Activated T-helper 1 cell treated with anti-CD3 and anti-CD28 coated beads, Interleukin-2, amount 50 U/mL, for 16 hours (primary cell): ENCODE measurements at places on chromosomes 6 and 20.

GRCh38 chr20:45292343-45292742 is 14.3 kb upstream of the RBPJL start:
- DNase-seq, result no peak

DNA sequence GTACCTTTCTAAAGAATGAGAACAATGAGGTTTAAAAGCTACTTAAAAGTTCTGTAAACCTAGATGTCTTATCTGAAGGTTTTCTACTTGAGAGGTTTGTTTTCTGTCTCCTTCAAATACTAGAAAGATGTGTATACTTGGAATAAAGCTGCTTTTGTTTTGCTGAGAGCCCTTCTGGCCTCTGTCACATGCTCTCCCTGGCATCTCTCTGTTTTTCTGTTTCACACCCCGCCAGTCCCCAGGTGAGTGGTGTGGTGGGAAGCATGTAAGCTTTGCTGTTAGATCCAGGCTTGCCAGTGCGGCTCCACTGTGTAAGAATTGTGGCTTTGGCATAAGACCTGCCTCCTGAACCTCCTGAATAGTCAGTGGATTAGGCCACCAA is 56.8 kb downstream of the SNX9 start:
- no peak for DNase-seq

DNA sequence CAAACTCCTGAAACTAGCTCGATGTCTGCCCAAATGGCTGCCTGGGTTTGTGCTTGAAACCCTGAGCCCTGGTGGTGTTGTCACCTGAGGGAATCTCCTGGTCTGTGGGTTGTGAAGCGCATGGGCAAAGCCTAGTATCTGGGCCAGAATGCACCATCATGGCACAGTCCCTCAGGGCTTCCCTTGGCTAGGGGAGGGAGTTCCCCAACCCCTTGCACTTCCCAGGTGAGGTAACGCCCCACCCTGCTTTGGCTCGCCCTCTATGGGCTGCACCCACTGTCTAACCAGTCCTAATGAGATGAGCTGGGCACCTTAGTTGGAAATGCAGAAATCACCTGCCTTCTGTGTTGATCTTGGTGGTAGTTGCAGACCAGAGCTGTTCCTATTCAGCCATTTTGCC is 152.9 kb upstream of the MAP3K7 start:
- no peak for DNase-seq

DNA sequence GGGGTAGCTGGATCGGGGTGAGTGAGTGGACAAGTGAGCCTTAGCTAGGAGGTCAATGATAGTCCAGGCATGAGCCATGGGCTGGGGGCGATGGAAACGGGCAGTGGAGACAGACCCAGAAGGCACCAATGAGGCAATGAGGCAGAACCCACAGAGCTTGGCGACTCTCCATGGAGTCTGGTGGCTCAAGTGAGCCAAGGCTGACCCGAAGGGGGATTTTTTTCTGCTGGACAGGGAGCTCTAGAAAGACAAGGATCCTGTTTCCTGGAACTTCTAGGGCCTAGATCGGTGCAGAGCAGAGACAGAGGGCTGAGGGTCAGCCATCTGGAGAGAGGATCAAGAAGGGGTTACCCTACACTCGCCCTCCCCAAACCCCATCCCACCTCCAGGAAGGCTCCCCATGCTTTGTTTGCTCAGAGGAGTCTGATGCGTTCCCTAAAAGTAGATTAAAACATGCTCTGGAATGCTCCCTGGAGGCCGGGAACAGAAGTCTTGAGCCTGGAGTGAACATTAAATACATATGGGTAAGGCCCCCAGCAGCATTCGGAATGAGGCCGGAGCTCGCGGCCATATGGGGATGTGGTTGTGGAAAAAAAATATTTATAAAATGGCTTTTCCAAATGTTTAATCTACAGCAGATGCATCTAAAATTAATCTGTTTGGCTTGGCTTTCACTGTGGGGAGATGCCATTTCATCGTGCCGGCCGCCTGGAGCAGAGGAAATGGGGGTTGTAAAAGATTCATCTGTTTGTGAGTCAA is 237.8 kb upstream of the PMEPA1 start:
- DNase-seq, result no peak

- no peak for DNase-seq
Measured at GRCh38 chr6:147640606-147641005, 132.1 kb downstream of the SAMD5 start.

- DNase-seq, result no peak
Measured at GRCh38 chr20:61135968-61136367, 116.1 kb upstream of the CDH4 start.

- DNase-seq, result no peak
Measured at GRCh38 chr6:114315831-114316595, 26.8 kb downstream of the HS3ST5 start.

GRCh38 chr6:64477391-64477790 is 841.8 kb downstream of the PHF3 start:
- no peak for DNase-seq

- DNase-seq, result no peak
Measured at GRCh38 chr20:54680872-54681619, 205.7 kb downstream of the DOK5 start.

DNA sequence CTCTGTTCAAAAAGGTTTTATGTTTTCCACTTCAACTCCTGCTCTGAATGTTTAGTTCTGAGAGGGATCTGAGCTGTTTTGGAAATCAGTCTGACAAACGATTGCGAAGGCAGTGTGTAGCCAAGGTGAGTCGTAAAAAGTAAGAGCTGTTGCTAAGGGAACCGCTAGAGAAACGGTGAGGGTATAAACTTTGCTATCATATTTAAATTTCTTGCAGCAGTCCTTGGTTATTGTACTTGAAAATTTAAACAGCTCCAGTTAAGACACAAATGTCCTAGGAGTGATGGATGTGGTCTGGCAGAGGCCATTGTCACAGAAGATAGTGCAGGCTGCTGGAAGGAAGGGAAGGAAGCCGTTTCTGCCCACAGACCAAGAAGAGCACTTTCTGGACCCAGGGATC is 64.9 kb upstream of the CITED2 start:
- DNase-seq, result no peak

GRCh38 chr6:147058786-147059385 is 145.3 kb upstream of the STXBP5 start:
- no peak for DNase-seq

- no peak for DNase-seq
Measured at GRCh38 chr20:19903168-19903811, 113.9 kb upstream of the NAA20 start.

DNA sequence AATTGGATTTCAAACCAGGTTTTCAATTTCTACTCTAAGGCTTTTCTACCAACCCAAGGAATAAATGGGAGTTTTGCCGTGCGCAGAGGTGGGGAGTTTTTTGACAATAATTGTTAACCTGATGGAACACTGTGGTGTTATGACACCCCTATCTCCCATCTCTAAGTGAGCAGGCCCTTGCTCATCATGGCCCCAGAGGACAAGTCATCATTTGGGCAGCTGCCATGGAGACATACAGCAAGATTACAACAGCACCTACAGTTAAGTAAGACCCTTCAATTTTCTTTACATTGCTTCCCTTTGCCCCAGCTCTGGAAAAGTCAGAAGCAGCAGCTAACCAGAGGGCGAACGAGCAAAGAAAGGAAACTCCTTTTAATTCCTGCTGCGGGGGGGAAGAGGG is 54.3 kb downstream of the ADGRF5 start:
- no peak for DNase-seq

GRCh38 chr6:132712366-132712765 is 1.5 kb downstream of the VNN1 start:
- no peak for DNase-seq

- no peak for DNase-seq
Measured at GRCh38 chr6:49841424-49841823, 24.9 kb downstream of the CRISP1 start.

DNA sequence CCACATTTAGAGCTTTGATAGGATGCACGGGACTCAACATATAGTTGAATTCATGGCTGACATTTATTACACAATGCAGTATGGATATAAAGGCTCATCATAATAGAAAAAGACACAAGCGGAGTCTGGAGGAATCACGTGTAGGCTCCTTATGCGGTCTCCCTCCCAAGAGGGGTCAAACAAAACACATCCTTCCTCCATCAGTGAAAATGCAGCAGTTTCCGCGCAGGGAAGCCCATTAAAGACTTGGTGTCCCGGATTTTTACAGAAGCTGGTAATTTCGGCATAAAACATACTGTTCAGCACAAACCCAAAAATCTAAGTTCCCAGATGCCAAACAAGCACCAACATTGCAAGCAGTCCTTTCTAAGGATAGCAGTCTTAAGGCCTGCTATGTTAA is 1.1 kb downstream of the USP45 start:
- no peak for DNase-seq
